Stimulated activated CD8-positive, alpha-beta memory T cell treated with anti-CD3 and anti-CD28 coated beads, Interleukin-7, amount 100 ng/mL, for 48 hours (primary cell): ENCODE measurements at places on chromosomes 5 and 9.
A peak's percentile ranks its signal among the peaks of the same experiment; 100 is the strongest.

DNA sequence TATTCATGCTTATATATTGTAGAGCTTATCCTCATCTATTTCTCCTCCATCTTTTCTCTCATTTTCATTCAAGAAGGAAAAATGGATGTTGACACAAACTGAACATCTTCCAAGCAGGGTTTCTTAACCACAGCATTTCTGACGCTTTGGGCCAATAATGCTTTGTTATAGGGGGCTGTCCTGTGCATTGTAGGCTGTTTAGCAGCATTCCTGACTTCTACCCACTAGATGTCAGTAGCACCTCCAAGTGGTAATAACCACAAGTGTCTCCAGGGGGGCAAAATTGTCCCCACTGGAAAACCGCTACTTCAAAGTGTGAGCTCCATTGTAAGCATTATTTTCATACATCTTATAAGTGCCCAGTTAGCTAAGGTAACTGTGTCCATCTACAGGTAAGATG, 2.6 kb upstream of the TXNDC8 start:
- DNase-seq = no peak

DNA sequence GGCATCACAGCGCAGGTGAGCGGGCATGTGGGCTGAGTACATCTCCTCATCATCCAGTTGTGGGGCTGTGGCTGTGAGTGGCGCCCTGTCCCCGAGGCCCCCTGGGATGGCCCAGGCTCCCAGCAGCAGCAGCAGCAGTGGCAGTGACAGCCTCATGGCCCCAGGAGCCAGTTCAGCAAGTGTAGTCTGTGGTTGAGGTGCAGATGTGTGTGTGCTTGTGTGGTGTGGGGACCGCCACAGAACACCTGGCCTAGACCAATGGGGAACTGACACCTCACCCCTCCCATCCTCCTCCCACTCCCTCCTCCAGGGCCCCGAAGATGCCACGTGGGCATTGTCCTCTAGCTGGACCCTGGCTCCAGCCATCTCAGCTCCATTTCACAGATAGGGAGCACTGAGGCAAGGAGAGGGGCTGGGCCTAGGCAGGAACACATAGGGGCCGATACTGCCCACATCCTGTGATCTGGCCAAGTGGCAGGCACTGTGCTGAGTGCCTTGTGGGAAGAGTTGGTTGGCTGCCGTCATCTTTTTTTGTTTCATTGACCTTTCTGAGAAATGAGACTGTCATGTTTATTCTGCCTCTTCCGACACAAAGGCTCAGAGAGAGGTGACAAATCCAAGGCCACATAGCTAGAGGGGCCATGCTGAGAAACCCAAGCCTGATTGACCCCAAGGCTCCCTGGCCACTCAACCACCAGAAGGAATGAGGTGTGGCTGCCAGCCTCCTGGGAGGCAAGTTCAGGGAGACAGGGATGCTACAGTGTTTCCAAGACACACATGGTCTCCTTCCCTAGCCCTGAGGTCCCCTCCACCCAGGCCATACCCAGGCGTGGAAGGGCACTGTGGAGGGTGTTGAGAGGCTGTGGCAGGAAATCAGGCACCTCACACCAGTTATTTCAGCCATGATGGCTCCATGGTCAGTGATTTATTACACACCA, at the start of gene MZB1:
TSS of gene MZB1 (minus strand) at position 213 of the 938 bp plus-strand sequence. CDS start at position 156, 57 bp downstream.
- DNase-seq = peak; percentile 81

DNA sequence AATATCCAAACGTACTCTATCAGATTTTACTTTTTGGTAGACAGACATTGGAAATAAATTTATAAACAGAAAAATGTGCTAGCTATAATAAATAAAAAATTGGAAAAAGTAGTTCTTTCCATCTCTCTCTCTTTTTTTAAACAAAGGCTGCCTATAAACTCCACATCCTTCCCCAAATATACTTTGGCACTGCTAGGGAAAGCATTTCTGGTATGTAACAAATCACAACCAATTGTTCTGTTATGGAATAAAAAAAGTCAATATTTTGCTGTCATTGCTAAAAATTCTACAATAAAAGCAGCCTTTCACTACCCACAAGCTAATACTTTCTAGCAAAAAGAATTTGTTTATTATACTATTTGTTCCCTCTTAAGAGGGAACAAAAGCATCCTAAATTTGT, 169.2 kb upstream of the TARS1 start:
- no peak for DNase-seq

- DNase-seq = no peak
These were observed 60.3 kb downstream of the HSPA4 start for GRCh38 chr5:133112026-133112660.

- no peak for DNase-seq
These were observed 42.9 kb downstream of the DAPK1 start for GRCh38 chr9:87540444-87541105.

DNA sequence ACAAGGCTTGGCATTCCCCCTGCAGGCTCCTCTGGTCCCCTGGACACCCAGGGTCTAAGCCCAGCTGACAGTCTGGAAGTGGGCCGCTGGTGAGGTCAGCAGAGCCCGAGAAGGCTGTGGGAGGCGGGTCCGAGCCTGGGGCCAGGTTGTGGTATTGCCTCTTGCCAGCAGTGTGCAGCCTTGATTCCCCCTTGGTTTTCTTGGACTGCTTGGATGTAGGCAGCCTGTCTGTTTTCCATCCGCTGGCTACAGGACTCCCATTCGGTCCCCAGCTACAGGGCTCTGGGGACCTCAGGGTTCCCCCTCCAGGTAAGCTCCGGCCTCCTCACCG, 1.6 kb downstream of the AIF1L start:
- DNase-seq = no peak

- DNase-seq = no peak
These were observed 11.3 kb downstream of the MYMK start for GRCh38 chr9:133513214-133514100.

- no peak for DNase-seq
These were observed 42.9 kb downstream of the TMEFF1 start for GRCh38 chr9:100515578-100516494.

GRCh38 chr5:45793638-45794532, 97.7 kb upstream of the HCN1 start:
- no peak for DNase-seq
